ENCODE measurements at places on chromosomes 7 and 10.
A peak's percentile ranks its signal among the peaks of the same experiment; 100 is the strongest.

GRCh38 chr10:77290528-77291155 lies 347.0 kb downstream of the KCNMA1 start:
- no peak for DNase-seq

- peak; percentile 13 for DNase-seq
Measured at GRCh38 chr7:80078159-80078731, 56.4 kb upstream of the GNAI1 start.

DNA sequence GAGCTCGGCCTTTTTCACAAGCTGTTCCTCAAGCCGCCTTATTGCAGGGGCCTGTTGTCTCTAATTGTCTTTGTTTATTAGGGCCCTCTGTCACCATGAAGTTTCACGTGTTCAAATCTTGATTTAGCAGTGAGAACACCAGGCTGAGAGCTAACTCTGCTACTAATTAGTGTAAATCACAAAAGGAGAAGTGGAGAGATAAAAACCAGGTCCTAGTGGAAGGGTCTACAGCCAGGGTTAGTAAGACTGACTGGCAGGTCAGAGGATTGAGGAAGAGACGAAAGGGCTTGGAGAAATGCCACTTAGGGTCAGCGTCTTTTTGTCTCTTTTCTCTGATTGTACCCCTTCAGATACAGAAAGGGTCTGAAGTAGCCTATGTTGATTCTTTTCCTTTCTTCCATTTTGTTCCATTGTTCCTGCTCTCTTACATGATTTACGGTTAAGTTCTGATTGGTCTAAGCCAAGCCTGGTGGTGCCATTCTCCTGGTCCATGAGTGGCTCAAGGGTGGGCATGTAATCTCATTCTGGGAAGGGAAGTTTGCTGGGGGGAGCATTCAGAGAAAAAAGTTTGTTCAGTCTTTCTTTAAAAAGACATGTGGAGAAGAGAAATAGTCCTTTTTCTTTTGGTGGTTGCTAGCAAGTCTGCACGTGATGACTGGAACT lies 21.3 kb downstream of the SSMEM1 start:
- DNase-seq, result no peak

GRCh38 chr7:112205343-112206237 lies 609 bp downstream of the DOCK4 start:
- DNase-seq, result peak; percentile 29

DNA sequence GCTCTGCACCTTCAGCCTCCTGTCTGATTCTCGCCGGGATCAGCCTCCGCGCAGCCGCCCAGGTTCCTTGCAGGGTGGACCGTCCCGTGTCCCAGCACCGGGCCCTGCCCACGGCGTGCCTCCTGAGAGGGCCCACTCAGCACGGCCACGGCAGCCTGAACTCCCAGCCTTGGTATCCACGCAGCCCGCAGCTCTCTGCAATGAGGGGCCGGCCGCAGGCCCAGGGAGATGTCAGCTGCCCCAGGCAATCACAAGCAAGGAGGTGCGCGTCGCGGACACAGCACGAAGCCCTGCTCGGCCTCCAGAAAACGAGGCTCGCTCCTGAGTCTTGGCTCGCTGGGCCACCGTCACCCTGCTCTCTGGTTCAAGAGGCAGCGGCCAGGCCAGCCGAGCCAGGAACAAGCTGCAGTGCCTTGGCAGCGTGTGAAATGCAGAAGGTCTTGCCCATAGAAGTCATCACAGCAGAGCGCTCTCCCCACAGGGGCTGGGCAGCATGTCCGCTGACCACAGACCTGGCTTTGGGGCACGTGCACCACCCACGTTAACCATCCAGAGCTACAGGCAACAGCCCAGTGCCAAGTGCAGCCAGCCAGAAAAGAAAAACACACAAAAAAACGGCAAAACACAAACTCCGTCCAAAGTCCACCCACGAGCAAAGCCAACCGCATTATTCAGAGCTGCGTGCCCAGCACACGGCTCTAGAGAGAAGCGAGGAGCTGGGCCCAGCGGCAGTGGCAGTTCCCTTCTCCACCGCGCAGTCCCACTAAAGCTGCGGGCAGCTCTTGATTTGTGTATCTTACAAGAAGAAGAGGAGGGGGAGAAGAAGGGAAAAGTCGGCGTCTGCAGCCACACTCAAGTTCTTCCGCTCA lies 13.9 kb downstream of the GPER1 start:
- no peak for DNase-seq

DNA sequence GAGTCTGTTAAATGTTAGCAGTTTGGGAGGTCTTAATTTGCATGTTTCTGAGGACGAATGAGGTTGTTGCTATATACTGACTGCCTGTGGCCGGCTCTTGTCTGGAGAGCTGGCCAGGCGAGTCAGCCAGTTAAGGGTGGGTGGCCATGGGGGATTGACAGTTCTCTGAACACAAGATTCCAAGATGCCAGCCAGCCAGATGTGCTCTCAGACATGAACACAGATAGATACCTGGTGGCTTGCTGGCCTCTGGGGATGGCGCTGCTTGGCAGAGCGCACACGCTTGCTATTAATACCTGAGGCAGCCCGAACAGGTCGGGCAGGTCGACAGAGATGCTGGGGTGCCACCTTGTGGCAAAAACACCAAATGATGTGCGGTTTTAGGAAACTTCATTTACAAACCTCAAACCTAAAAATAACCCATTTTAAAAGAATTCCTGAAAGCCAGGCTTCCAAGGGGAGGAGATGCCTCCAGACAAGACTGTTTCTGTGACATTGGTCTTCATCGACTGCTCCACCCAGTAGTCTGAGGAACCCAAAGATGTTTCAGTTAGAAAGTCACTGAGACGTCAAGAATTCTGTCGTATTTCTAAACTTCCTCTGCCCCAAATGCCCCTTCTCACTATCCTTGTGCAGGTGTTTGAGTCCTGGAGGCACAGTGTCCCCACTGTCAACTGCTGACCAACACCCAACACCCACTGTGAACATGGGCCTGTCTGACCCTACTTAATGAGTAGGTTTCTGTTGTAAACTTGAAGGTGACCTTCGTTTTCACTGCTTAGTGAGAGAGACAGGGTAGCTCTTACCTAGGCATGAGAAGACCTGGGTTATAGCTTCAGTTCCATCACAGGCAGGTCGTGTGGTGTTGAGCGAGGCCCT lies 123.4 kb downstream of the NT5C2 start:
- peak; percentile 73 for DNase-seq

GRCh38 chr7:30173058-30173897 lies 38.5 kb downstream of the MTURN start:
- no peak for DNase-seq

- no peak for DNase-seq
Measured at GRCh38 chr7:106671160-106671559, 10.2 kb upstream of the CCDC71L start.

- no peak for DNase-seq
Measured at GRCh38 chr10:43667317-43667731, 18.6 kb upstream of the ZNF32 start.

DNA sequence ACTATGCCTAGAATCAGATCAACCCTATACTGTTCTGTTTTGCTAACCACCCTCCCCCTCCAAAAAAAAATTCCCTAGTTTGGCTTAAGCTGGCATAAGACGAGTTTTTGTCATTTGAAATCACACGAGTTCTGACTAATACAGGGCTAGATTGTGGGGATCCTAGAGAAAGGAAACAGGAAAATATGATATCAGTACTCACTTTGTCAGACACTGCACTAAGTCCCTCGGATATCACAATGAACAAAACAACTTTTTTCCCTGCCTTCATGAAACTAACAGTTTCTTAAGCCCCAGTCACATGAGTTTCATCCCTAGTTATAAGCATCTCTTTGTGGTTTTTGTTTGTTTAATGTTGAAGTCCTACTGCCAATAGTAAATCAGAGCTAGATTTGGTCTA lies 118.5 kb downstream of the ITGB8 start:
- DNase-seq, result no peak

DNA sequence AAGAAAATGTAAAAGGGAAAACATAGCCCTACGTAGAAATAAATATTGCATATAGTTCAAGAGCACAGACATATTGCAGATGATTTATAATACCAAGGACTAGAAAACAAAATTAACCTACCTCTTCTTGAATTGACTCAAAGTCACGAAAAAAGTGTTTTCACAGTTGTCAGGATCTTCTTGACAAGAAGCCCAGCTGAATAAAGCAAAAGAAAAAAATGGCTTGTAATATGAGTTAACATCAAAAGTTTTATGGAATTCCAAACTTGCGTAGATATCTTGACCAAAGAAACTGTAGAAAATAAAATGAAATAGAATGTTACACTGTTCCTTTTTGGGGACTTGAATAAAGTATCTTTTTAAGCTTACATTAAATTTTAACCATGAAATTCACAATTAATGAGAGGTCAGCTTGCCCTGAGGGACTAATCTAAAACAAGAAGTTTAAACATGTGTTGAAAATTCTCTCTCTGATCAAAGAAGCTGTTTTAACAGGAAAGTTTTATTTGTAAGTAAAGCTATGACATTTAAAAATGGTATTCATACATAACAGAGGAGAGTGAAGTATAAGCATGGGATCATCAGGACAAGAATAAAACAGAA lies 133.1 kb upstream of the SEMA3C start:
- no peak for DNase-seq

GRCh38 chr7:956031-956430 lies 1.6 kb upstream of the ADAP1 start:
- DNase-seq, result no peak

DNA sequence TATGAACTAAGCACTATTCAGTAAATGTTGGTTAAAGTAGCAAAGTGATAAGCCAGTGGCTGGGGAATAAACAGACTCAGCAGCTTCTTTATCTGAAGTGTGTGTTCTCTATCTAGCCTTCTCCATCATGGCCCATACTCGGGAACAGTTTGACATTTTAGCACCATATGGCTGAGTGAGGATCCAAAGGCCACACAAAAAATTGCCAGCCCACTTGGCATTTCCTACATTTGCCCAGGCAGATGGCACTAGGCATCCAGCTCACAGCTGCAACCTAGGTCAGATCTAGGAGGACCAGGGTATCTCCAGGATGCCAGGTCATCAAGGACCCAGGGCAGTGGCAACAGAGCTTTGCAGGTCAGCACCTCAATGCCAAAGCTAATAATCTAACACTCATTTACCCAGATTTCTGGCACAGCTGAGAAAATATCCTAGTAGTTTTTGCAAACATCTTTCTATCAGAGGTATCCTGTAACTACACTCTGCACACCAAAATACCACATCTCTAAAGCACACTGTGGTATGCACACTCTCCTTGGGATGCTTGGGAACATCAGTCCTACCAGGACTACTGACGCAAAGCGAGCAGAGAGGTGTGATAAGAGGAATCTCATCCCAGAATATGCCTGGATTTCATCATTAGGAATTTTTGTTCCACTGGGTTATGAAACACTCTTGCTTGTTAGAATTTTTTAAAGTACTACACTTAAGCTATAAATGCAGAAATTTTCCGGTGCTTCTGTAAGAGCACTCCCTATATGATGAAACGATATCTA lies 61.7 kb downstream of the DOCK4 start:
- no peak for DNase-seq

- DNase-seq, result no peak
Measured at GRCh38 chr7:154259396-154259795, 207.2 kb downstream of the DPP6 start.

- peak; percentile 13 for DNase-seq
Measured at GRCh38 chr10:67697724-67698131, 1.7 kb upstream of the CTNNA3 start.

GRCh38 chr7:14336256-14336655 lies 346.8 kb upstream of the ETV1 start:
- no peak for DNase-seq

All from stimulated activated CD4-positive, alpha-beta T cell treated with anti-CD3 and anti-CD28 coated beads, Interleukin-4, amount 100 ng/mL, for 24 hours (primary cell).